GF-D8 (cell line): ENCODE measurements at places on chromosomes 12 and 14.

- peak; percentile 50 for DNase-seq
Measured at GRCh38 chr14:106872611-106873446, 1346.4 kb downstream of the TMEM121 start.

DNA sequence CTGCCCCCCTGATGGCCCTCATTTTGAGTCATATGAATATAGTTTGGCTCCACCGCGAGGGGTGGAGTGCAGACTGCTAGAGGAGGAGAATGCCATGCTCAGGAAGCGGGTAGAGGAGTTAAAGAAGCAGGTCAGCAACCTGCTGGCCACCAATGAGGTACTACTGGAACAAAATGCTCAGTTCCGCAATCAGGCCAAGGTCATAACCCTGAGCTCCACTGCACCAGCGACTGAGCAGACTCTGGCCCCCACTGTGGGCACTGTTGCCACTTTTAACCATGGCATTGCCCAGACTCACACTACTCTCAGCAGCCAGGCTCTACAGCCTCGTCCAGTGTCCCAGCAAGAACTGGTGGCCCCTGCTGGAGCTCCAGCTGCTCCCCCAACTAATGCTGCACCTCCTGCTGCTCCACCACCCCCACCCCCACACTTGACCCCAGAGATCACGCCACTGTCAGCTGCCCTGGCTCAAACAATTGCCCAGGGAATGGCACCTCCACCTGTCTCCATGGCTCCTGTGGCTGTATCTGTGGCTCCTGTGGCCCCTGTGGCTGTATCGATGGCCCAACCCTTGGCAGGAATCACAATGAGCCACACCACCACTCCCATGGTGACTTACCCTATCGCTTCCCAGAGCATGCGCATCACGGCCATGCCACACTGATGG, 3.3 kb downstream of the ZC3H10 start:
- DNase-seq = no peak

DNA sequence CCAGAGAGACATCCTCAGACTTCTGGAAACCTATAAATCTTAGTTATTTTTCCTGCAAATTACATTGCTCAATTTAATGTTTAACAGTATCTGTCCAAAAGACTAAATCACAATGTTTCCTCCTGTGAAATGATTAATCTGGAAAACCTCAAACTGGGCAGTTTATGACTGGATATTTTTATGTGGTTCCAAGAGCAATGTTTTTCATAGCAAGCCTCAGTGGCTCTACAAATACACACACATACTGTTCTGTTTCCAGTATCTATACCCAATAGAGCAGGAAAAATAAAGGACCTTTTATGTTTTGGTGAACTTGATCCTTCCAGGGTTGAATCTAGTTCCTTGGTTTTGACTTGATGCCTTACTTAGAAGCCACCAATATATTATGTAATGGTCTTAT, 9.2 kb downstream of the NID2 start:
- DNase-seq = no peak

DNA sequence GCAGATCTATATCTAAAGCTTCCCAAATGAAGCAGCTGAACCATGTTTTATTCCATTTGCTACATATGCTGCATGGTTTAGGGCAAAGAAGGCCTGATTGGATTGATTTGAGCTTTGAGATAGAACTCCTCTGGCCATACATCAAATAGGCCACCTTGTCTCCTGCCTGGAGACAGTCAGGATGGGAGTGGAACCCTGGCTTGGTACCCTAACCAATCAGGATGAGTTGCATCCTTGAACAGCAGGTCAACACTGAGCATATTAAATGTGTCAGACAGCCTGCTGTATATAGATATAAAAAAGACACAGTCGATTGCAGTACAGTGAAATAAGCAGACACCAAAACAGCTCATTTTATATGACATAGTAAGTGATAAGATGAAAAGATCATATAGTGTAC, 291.7 kb downstream of the NUAK1 start:
- DNase-seq = no peak

GRCh38 chr14:71117839-71118743, 210.8 kb downstream of the PCNX1 start:
- DNase-seq = no peak

- DNase-seq = no peak
Measured at GRCh38 chr12:93626160-93626559, 51.0 kb upstream of the CRADD start.

- DNase-seq = no peak
Measured at GRCh38 chr12:11885261-11886038, 185.3 kb upstream of the BCL2L14 start.

GRCh38 chr12:110141389-110141788, 17.2 kb downstream of the IFT81 start:
- no peak for DNase-seq

GRCh38 chr12:132393991-132394949, 64.9 kb upstream of the GALNT9 start:
- no peak for DNase-seq

DNA sequence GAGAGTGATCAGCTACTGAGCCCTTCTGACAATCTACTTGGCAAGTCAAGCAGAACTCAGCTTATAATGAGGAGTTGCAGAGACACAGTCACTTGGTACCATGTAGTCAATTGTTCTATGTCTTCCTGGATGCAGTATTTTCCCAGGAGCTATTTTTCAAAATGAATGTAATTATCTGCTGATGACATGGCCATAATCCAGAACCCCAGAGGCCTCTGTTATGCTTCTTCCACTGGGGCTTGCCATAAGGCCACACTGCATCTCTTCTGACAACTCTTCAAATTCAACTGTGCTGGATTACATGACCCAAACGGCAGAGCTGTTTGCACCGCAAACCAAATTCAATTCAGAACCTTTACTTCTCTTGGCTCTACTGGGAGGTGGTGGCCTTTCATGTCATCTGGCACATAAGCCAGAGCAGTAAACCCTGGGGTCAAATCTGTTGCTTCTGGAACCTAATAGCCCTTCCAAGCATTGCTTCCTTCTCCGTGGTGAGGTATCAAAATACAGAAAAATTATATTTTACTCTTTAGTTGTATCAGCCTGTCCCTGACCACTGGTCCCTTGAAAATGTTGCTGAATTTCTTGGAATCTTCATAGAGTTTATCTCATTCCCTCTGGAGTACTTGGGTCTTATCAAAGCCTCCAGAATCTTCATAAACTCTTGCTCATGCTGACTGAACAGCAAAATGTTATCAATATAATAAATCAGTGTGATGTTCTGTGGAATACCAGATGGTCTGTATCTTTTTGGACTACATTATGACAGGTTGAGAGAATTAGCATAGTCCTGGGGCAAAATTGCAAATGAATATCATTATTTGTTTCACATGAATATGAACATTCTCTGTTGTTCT, 79.4 kb upstream of the DCN start:
- no peak for DNase-seq

DNA sequence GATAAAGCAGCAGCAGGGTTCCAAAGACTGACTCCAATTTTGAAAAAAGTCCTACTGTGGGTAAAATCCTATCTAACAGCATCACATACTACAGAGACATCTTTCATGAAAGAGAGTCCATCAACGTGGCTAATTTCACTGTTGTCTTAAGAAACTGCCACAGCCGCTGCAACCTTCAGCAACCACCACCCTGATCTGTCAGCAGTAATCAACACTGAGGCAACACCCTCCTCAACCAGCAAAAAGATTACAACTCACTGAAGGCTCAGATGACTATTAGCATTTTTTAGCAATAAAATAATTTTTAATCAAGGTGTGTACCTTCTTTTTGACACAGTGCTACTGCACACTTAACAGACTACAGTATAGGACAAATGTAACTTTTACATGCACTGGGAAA, 6.6 kb downstream of the CAPRIN2 start:
- DNase-seq = no peak

DNA sequence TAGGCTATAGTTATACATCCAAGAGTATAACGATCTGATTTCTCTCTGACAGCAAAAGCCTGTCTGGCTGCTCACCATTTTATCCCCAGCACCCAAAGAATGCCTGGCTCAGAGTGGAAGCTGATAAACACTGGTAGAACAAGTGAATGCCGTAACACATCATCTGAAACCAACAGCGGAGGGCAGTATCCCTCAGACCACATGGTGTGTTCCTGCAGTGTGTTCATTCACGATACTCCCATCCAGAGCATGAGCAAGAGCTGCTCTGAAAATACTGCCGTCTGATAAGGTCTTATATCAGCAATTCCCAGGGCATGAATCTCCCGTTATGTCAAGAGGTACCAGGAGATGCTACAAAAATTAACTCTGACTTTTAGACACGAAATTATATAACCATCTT, 95.9 kb downstream of the TTC7B start:
- no peak for DNase-seq

DNA sequence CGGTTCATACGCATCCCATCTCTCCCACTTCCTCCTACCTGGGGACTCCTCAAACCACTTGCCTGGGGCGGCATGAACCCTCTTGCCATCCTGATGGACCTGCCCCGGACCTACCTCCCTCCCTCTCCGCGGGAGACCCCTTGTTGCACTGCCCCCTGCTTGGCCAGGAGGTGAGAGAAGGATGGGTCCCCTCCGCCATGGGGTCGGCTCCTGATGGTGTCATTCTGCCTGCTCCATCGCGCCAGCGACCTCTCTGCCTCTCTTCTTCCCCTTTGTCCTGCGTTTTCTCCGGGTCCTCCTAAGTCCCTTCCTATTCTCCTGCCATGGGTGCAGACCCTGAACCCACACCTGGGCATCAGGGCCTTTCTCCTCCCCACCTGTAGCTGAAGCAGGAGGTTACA, 3.6 kb downstream of the WNT1 start:
- no peak for DNase-seq

- no peak for DNase-seq
Measured at GRCh38 chr12:92942905-92943304, 13.8 kb upstream of the EEA1 start.

GRCh38 chr14:61700104-61700886, 5.0 kb downstream of the HIF1A start:
- no peak for DNase-seq

GRCh38 chr14:103656031-103656755, 27.2 kb downstream of the KLC1 start:
- DNase-seq = no peak

DNA sequence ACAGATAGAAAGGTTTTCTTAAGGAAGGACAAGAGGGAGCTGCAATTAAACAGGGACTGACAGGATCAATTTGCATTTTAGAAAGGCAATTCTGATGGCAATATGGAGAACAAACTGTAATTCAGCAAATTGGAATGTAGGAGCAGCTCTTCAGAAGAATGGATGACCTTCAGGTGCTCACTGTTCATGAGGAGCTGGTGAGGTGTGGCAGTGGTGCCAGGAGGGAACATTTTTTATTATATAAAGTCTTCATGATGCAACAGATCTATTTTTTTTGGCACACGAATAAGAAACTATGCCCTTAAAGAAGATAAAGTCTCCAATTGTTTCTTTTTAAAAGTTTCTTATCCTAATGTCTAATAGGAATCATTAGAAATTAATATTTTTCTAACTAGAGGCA, 151.7 kb downstream of the SLC38A4 start:
- DNase-seq = no peak

DNA sequence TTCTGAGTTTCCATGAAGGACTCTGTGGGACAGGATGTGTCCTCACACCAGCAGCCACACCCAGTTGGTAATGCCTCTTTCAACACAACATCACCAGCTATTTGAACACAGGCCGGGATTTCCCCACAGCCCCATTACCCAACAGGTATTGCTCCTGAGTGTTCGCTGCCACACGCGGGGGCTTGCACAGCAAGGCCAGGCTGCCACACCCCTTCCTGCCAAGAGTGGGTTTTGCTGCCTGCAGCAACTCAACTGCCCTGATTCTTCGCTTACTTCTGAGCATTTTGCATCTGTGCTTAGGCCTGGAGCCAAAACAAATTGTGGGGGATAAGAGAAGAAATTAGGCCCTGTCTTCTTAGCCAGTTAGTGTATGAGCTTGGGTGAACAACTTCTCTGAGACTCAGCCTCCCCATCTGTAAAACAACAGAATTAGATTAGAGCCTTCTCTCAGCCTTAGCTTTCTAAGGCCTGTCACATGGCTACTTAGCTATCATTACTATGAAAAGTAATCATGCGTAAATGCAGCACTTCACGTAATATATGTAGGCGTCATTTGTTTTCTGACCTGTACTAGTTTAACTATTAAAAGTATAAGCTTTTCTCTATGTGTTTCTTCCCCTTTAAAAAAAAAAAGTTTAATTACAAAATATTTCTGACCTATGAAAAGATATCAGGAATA, 20.0 kb downstream of the CKAP4 start:
- peak; percentile 37 for DNase-seq

GRCh38 chr14:49582113-49582977, 3.8 kb downstream of the RPS29 start:
- no peak for DNase-seq

GRCh38 chr12:114976959-114977358, 293.0 kb upstream of the TBX3 start:
- DNase-seq = no peak

DNA sequence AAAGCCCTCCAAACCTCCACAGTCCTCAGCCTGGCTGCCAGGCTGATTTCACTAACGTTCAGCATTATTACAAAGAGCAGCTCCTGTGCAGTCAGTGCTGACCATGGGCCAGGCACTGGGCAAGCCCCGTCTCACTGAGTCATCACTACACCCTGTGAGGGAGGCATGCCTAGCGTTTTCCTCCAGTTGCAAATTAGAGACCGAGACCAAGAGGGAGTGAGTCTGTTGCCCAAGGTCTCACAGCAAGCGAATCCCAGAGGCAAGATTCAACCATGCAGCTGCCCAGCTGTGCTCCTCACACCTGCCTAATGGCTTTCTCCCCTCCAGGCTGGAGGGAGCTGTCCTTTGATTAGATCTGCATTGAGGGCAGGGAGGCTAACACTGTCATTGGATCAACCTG, 229.3 kb upstream of the LHX5 start:
- no peak for DNase-seq

GRCh38 chr12:131197490-131197889, 243.8 kb downstream of the ADGRD1 start:
- no peak for DNase-seq

- no peak for DNase-seq
Measured at GRCh38 chr12:11731455-11731854, 82.0 kb downstream of the ETV6 start.

DNA sequence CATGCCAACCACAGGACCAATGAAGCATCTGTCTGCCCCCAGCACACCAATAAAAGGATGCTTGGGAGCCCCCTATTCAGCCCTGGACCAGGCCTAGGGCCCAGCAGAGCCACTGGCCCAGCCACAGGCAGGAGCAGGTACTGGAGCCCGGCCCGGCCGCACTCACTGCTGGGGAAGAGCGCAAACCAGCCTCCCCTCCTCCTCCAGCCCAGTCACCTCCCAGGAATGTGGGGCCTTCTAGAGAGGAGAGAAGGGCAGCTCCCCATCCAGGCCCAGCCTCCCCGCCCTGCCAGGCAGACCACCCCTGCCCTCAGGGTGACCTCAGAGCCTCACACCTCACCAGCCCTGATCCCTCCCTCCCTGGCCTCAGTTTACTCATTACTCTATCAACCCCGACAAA, 56.2 kb downstream of the CCNK start:
- no peak for DNase-seq

DNA sequence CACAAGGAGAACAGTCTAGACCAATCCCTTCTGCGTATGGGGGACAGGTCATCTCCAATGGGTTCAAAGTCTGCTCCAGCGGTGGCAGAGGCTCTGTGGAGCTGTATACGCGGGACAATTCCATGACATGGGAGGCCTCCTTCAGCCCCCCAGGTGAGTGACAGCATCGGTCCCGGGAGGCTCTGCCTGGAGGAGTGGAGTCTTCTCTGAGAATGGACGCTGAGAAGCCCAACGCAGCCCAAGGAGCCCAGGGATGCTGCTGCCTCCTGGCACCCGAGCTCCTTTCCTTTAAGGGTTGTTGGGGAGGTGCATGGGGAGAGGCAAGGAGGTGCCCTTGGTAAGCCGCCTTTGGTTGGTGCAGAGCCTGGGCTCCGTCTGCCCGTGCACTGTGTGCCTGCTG, 28.2 kb downstream of the ADGRD1 start:
- no peak for DNase-seq

GRCh38 chr12:50620109-50620977, 115.6 kb downstream of the DIP2B start:
- DNase-seq = no peak
